ENCODE measurements at places on chromosomes 13 and 19.

DNA sequence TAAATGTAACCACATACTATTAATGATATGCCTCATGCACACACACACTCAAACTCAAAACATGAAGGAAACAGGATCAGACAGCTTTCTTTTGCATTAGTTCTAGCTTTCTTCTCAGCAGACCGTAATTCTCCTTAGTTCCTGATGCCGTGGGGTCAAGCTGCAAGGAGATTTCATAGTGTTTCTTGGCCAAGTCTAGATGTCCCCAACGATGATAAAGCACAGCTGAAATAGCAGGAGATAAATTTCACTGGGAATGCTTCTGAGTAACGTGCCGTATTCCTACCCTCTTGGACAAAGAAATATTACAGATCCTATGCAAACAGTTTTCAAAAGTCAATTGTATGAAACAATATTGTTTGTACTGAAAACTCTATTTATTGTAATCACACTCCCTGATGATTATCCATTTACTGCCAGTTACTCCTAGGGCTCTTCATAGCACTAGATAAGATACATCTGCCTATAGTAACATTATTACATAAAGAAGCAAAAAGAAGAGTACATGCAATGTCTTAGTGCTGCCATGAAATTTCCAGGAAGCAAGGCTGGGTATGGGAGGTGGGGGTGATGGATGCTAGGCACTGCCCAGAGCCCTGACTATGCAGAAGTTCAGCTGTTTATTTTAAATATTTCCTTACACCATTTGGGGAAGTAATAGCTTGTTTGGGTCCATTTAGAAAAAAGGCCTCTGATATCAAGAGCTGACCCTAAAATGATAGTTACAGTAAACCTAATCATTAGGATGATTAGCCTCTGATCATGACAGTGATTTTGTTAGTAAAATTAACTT lies 16.5 kb upstream of the GGACT start:
- no peak overlapping the region for H3K4me3 ChIP-seq
- no peak overlapping the region for H3K27ac ChIP-seq
- no peak for DNase-seq
- H3K36me3 ChIP-seq, result no peaks in the 10 kb centered on the region
- no peaks in the 10 kb centered on the region for H3K27me3 ChIP-seq
- peaks cover 46% of the 10 kb centered on the region for H3K4me1 ChIP-seq

GRCh38 chr19:42242512-42243409 lies at the start of gene GSK3A:
GSK3A (minus strand) TSS chr19:42242602; CDS start chr19:42242465, 137 bp downstream.
- peaks cover 19% of the 10 kb centered on the region for H3K4me1 ChIP-seq
- H3K36me3 ChIP-seq, result peaks cover 32% of the 10 kb centered on the region
- H3K27me3 ChIP-seq, result no peaks in the 10 kb centered on the region
- peak; percentile 93 for DNase-seq

DNA sequence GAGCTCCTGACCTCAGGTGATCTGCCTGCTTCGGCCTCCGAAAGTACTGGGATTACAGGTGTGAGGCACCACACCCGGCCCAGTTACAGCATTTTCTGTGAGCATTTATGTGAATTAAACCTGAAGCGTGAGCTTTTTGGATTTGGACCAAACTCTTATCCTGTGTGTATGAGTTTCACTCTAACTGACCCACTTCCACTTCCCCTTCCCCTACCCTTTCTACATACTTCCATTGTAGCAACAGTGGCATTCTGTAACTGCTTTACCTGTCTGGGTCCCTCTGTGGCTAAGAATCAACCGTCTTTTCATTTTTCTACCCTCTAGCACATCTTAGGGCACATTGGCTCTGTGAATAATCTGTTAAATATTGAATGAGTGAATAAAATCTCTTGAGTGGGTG lies 16.2 kb downstream of the FRY start:
- no peaks in the 10 kb centered on the region for H3K4me1 ChIP-seq
- no peaks in the 10 kb centered on the region for H3K27me3 ChIP-seq
- H3K36me3 ChIP-seq, result no peaks in the 10 kb centered on the region
- H3K4me3 ChIP-seq, result no peak overlapping the region
- DNase-seq, result no peak
- H3K27ac ChIP-seq, result no peak overlapping the region

DNA sequence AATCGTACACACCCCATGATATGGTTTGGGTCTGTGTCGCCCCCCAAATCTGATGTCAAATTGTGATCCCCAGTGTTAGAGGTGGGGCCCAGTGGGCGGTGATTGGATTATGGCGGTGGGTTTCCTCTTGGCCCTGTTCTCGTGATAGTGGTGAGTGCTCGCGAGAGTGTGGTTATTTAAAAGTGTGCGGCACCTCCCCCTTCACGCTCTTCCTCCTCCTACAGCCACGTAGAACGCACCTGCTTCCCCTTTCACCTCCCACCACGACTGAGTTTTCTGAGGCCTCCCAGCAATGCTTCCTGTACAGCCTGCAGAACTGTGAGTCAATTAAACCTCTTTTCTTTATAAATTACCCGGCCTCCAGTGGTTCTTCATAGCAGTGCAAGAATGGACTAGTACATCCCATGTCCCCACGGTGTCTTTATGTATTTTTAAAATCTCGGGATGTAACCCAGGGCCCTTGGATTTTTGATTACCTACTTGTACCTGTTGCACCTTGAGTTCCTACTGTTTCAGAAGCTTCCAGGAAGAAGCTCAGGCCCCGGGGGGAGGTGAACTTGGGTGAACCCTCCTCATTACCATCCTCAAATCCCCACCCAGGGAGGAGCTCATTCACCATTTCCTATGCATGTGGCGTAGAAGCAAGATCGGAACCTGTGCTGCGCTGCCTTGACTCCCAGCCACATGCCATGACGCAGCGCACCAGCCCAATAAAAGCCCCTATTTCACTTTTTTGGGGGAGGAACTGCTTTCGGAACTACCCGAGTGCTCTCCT lies 52.4 kb downstream of the TEX29 start:
- DNase-seq, result no peak
- H3K27me3 ChIP-seq, result no peaks in the 10 kb centered on the region
- H3K27ac ChIP-seq, result no peak overlapping the region
- no peak overlapping the region for H3K4me3 ChIP-seq
- no peaks in the 10 kb centered on the region for H3K4me1 ChIP-seq

DNA sequence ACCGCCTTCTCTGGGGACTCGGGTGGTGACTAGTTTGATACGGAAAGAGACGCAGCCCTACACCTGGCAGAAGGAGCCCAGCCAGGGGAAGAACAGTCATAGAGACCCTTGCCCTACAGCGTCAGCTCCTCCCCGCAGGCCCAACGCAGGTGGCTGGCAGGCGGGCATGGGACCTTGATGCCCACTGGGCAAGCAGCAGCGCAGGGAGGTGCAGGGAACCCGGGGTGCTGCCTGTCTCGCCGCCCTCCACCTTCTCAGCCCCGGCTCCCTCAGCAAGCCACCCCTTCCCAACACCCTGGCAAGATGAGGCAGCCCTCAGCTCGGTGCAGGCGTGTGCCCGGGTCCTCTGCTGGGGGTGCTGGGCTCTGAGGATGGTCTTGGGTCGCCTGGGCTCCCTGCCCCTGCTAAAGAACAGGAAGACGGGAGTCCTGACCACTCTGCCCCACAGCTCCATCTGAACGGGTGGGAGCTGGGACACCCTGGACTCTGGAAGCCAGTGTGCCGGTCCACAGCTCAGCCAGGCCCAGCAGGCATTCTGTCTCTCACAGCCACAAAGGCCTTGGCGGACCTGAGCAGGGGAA lies 9.0 kb downstream of the MIER2 start:
- H3K36me3 ChIP-seq, result peaks cover 71% of the 10 kb centered on the region
- H3K27me3 ChIP-seq, result no peaks in the 10 kb centered on the region
- DNase-seq, result no peak
- peaks cover 11% of the 10 kb centered on the region for H3K4me1 ChIP-seq

DNA sequence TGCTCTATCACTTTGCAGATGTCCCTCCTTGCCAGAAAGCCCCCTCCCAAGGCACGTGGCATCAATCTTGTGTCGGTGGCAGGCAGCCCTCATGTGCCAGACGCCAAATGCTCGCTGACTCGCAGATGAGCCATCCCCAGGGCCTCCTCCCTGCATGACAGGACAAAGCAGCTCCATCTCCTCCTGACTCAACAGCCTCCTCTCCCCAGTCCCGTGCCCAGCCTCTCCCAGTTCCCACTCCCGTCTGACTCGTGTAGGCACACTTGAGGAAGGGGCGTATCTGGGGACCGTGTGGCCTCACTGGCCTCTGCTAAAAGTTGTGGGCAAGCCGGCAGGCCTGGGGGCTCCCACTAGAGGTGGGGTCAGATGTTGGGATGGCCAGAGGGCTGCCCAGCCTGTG lies 133.6 kb downstream of the STK24 start:
- no peak for DNase-seq
- no peaks in the 10 kb centered on the region for H3K36me3 ChIP-seq
- H3K27ac ChIP-seq, result no peak overlapping the region
- H3K27me3 ChIP-seq, result peaks cover 60% of the 10 kb centered on the region
- H3K4me3 ChIP-seq, result no peak overlapping the region
- H3K4me1 ChIP-seq, result no peaks in the 10 kb centered on the region

All from K562 (cell line).